AG08396 (cell line): ENCODE measurements at places on chromosomes 16 and 17.

DNA sequence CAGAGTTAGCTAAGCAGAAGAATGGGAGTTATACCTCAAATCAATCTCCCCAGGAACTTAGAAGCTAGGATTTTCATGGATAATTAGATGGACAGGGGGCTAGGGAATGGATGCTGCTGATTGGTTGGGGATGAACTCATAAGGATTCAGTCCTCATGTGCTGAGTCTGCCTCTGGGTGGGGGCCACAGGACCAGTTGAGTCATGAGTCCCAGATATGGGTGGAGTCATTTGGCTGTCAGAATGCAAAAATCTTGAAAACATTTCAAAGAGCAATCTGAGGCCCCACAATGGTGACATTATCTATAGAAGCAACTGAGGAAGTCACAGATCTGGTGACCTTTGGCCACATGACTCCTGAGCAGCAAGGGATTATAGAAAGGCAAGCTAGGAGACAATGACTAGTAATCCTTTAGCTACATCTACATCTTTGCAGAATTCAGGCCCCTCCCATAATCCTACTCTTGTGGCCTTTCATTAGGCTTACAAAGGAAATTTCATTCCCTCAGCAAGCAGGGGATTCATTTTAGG lies 82.6 kb upstream of the CCL2 start:
- DNase-seq: no peak

- no peak for DNase-seq
These were observed 183.6 kb upstream of the CDH11 start for GRCh38 chr16:65305266-65305959.

- no peak for DNase-seq
These were observed 929 bp downstream of the TMEM11 start for GRCh38 chr17:21212826-21213637.

DNA sequence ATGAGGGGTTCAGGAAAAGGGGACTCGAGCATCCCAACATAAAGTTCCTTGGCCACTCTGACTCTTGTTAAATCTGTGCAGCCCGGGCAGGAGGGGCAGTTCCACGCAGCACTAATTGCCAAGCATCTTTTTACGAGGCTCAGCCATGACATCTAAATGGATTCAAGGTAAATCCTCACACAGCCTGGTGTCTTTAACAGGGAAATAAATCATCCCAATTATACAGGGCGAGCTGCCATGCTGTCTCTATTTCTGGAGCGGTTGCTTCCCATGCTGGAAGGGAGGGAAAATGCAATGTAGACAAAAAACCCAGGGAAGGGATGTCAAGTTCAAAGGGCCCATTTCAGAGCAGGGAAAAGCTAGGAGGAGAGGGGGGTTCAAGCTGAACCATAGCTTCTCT lies 110.0 kb downstream of the GAS7 start:
- no peak for DNase-seq

GRCh38 chr16:74626741-74627416 lies 20.0 kb upstream of the GLG1 start:
- no peak for DNase-seq

DNA sequence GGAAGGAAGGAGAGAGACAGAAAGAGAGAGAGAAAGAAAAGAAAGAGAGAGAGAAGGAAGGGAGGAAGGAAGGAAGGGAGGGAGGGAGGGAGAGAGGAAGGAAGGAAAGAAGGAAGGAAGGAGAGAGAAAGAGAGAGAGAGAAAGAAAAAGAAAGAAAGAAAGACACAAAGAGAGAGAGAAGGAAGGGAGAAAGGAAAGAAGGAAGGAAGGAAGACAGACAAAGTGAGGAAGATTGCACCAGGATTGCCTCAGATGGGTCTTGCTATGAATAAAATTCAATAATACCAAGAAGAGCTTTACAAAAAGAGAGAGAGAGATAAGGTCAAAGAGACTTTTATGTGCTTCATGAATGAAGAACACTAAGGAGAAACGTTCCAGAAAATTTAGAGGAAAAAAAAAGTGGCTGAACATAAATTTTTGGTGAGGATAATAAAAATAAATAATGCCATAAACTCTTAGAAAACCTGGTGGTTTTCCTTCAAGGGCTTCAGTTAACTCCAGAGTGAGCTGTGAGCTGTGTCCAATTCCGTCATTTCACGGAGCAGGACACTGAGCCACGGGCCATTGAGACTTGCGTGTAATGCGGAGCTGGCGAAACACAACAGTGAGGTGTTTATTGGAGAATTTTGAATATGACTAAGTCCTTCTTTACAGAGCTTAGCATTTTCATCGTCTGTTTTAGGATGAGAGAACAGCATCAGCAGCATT lies 72.7 kb upstream of the TNRC6C start:
- DNase-seq: no peak

DNA sequence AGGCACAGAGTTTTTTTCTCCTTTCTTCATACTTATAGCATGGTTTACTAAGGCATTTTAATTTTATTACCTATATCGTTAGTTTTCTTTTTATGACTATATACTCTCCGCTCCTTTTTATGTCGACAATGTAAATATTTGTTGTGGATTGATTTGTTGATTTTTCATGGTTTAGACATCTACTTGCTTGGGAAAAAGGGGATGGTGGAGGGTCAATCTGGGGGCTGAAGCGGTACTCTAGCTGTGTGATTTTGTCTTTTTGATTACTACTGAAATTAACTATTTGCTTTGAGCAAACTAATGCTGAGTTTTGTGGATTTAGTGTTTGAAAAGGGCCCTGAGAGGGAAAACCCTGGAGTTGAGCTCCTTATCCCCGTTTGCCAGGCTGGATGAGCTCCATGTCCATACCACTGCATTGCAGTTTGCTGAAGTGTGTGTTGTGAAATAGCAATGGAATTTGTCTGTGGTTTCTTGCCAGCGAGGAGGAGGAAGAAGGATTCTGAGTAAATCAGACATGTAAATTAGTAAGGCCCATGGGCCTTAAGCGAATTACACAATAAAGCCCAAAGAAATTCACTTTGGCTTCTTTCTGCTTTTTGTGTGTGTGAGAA lies 72.0 kb downstream of the FTO start:
- DNase-seq: peak; percentile 69

GRCh38 chr16:89922477-89922883 lies 662 bp upstream of the TUBB3 start:
- peak; percentile 93 for DNase-seq

DNA sequence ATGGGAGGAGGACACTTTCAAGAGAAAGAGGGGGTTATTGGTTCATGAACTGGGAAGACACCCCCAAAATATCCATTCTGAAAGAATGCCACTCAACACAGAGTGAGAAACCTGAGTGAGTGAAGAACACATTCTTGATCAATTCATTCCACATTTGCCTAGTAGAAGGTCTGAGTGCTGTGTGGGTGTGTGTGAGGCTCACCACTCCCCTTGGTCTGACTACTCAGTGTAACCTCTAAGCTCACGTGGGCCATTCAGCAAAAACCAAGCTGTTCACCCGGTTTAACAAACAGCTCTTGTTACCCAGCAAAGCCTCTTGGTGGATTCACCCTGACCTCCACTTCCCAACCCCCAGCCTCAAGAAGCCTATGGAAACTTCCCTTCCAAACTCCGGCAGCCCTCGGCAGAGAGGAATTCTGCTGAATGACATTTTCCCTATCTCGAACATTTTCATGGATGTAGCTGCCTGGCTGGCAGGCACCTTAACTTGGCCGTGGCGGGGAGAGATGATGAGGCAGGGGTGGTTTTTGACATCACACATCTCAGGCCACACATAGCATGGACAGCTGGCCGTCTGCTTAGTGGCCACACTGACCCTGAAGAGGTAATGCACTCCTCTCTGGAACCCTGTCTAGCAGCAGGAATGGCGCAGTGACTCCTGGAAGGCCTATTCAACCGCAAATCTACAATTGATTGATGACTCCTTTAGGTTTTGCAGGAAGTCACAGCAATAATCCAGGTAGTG lies 11.6 kb downstream of the ST6GALNAC1 start:
- peak; percentile 43 for DNase-seq

- DNase-seq: no peak
These were observed 71.1 kb downstream of the BANP start for GRCh38 chr16:88022076-88023042.

DNA sequence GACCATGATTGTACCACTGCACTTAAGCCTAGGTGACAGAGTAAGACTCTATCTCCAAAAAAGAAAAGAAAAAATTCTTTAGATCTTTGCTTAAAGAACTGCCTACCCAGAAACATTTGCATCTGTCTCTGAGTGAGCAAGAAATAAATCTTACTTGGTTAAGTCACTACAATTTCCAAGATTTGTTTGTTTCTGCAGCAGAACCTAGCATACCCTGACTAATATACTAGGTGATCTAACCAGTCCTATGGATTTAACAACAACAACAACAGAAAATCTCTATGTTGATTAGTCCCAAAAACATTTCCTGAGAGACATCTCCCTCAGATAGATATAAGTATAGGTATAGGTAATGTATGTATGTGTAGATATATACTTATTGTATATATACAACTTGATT lies 549.3 kb upstream of the PSMD7 start:
- no peak for DNase-seq

DNA sequence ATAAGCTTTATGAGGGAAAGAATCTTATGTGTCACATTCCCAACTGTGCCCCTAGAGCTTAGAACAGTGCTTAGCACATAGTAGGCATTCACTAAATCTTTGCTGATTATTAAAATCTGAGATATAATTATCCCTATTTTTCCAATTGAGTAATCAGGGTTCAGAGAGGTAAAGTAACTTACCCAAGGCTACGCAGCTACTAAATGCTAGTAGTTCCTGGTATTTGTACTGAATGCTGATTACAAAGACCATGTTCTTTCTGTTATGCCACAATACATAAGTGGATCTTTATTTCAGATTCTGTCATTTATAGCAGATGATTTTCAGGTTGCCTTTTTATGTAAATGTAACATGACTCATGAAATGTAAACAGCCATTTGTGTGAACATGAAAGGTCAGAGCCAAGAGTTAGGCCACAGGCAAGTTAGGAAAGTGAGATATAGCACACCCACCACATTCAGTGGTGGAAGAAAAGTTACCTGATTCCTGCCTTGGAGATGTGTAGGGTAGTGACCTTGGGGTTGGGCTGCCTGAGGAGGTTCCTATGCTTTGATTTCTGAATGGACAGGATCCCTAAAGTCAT lies 77.2 kb downstream of the FTO start:
- no peak for DNase-seq

GRCh38 chr17:65797809-65798208 lies 236.4 kb upstream of the AXIN2 start:
- DNase-seq: no peak

- DNase-seq: no peak
These were observed 227.2 kb upstream of the MON1B start for GRCh38 chr16:76963614-76964315.

GRCh38 chr16:88442727-88443576 lies 10.1 kb upstream of the ZFPM1 start:
- DNase-seq: peak; percentile 94

DNA sequence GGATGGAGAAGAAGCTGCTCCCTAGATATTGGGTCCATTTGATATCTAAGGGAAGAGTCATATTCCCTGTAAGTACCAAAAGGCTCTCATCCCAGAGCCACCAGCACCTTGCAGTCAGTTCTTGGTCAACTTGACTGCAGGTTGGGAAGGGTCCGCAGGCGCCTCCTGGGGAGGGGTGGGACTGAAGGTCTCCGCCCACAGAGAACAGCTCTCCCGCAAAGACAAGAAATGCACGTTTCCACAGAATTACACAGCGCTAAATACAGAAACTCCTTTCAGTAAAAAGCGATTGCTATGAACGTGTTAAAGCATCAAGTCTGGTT lies 864 bp upstream of the CTCF start:
- DNase-seq: peak; percentile 2

GRCh38 chr17:77111934-77112296 lies 28.9 kb upstream of the SEC14L1 start:
- no peak for DNase-seq

DNA sequence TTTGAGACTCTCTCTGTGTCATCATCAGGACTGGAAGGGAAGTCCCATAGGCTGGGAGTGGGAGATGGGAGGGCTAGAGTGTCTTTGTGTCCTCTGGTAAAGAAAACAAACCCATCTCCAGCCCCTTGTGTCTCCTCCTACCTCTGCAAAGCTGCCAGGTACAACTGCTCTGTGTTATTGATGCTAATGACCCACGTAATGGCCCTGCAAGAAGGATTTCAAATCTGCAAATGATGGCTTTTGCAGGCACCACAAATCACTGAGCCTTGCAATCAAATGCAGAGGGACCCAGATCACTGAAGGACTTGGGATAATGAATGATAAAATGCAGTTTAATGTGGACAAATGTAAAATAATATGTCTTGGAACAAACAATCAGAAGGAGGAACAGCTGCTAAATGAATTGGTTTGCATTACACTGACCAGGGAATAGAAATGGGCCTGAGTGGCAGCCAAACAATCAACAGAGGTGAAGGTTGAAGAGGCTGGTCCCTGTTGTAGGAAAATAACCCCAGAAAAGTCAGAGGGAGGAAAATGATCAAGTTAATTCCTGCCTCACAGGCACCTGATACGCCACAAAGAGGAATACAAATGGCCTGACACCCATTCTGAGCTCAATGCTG lies 425.1 kb downstream of the UTP18 start:
- DNase-seq: no peak

DNA sequence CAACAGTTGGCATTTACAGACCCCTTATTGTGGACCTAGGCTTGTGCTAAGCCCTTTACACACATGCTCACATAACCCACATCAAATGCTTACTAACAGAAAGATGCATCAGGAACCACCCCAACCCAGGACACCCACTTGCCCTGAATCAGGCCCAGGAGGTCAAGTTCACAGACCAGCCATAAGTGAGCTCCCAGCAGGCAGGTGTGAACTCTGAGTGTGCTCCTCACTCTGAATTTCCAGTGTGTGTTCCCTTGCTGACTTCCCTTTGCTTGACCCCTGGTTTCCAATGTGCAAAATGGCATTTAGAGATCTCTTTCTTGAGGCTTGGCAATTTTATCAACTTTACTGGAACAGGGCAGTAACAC lies 87.0 kb downstream of the BMERB1 start:
- DNase-seq: no peak

- no peak for DNase-seq
These were observed 17.0 kb downstream of the CHD9 start for GRCh38 chr16:53071748-53072301.

GRCh38 chr16:3198334-3199072 lies 10.5 kb downstream of the OR1F1 start:
- DNase-seq: no peak

DNA sequence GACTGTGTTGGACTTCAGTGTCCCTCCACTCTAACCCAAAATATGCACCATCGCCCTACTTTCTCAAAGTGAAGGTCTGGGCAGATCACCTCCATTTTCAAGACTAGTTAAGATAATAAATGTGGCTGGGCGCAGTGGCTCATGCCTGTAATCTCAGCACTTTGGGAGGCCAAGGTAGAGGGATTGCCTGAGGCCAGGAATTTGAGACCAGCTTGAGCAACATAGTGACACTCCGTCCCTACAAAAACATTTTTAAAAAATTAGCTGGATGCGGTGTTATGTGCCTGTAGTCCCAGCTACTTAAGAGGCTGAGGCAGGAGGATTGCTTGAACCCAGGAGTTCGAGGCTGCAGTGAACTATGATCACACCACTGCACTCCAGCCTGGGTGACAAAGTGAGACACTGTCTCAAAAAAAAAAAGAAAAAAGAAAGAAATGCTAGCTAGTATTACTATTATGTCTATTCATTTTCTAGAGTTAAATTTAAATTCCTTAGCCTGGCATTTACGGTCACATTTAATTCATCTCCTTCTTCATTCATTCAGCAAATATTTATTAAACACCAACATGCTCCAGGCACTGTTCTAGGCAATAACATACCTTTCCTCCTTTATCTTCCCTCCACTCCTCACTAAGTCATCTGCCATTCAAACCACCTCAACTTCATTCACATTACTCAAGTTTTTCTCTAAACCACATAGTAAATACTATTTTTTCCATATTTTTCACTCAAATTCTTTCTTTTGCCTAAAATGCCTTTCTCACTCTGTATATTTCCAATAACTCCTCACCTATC lies 96.1 kb upstream of the XYLT1 start:
- DNase-seq: no peak
